ENCODE measurements at places on chromosomes 5 and 9. TPM values are rescaled to one million over a fixed set of nuclear protein-coding genes. Genes with fewer than 3 reads are reported as not detected.

GRCh38 chr9:104743376-104743985, 4.0 kb upstream of the NIPSNAP3A start:
- peak; percentile 60 for DNase-seq

DNA sequence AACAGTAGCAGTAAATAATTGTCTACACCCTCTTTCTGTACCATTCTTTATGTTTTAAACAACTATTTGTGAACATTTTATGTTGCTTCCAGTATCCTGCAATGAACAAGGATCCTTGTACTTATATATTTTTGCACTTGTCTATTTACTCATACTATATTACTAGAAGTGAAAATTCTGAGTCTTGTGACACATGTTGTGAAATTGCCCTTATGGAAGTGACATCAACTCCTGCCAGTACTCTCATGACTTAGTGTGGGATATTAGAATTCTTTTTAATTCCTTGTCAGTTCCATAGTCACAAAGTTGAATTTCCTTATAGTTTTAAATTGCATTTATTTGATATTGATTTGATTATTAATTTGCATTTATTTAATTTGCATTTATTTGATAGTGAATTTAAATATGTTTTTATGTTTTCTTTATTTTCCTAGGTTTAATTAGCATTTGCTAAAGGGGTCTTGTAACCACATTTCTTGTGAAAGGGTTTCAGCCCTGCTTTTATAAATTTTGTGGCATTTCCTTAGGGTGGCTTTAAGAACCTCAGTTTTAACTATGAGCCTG, 27.7 kb downstream of the PARP8 start:
- no peak for DNase-seq

- DNase-seq = no peak
Measured at GRCh38 chr9:134399435-134400056, 73.3 kb downstream of the RXRA start.

GRCh38 chr9:33907347-33907746, 90.4 kb downstream of the UBE2R2 start:
- DNase-seq = no peak

DNA sequence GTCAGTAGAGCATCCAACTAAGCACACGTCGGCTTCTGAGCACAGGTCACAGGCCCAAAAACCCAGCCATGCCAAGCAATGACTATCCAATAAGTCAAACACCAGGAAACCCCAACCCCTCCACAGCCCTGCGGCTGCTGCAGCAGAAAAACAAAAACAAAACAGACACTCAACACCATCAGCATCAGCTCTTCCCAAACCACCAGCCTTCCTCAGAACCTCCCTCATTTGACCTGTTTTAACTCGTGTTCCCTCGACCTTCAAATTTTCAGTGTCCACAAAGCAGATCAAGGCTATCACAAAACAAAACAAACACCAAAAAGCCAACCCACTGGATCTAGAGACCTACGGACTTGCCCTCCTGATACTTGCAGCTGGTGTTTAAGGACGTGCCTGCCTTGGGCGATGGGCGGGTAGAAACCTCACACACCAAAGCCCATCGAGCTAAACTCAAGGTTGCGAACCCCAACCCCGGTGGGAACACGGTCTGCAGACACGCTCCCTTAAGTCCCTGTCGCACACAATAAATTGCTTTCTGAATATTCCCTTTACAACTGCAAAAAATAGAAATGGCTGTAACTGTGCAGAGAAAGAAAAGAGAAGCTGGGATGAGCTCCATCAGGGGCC, 247.1 kb upstream of the ANKRD55 start:
- DNase-seq = peak; percentile 49

GRCh38 chr5:26791433-26791832, 247.0 kb downstream of the CDH9 start:
- no peak for DNase-seq

DNA sequence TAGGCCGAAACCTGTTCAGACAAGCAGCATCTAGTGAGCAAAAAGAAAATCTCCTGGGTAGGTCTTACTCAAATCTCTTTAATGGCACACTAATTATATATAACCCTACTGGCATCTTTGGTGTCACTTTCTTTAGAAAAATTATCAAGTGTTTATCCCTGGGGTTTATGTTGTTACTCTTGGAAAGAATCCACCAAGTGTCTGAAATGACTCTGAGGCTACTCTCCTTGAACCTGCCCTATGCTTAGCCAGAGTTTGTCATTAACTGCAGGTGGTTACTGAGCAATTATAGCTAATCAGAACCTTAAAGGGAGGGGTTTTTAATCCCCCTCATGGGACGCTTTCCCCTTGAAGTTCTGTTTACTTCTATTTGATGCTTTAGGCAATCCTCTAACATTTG, 381.9 kb downstream of the PLK2 start:
- DNase-seq = no peak

Gene PRRX2
- not detected for total RNA-seq

Data from activated CD4-positive, alpha-beta T cell treated with anti-CD3 and anti-CD28 coated beads, Interleukin-2, amount 10 ng/mL, durations not matched to agents 7 days and 5 days (primary cell).